ENCODE measurements at places on chromosomes 2 and 18.
A peak's percentile ranks its signal among the peaks of the same experiment; 100 is the strongest.

- DNase-seq, result no peak
Observed at GRCh38 chr2:222756951-222757650, 85.6 kb downstream of the MOGAT1 start.

- DNase-seq, result no peak
Observed at GRCh38 chr2:184923751-184924150, 325.4 kb downstream of the ZNF804A start.

- no peak for DNase-seq
Observed at GRCh38 chr2:12543978-12544558, 172.7 kb upstream of the TRIB2 start.

- no peak for DNase-seq
Observed at GRCh38 chr18:44652722-44653121, 28.0 kb upstream of the SETBP1 start.

DNA sequence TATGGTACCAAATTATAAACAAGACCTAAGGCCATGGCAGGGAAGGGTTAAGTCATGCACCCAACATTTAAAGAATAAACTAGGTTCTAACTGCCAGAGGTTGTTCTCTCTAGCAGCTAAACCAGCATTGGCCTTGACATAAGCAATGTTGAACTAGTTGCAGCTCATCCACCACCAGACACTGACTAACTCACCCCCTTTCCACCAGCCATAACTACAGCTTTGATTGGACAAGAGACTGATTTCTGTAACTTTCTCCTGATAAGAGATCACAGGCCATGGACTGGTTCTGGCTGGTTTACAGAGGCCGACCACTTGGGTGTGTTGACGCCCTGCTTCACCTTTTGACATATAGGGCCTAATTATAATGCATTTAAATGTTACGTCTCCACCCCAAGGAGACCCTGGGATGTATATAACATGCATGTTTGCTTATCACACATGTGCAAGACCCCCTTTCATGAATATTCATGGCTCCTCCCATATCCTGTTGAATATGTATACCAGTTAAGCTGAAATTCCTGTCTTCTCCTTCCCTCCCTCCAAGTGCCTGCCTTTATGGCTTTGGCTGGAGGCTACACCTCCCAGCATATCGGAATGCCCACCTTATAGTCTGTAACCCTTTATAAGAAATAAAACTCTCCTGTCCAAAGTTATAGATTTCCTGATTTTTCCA, 75.9 kb downstream of the MRPS9 start:
- DNase-seq, result no peak

DNA sequence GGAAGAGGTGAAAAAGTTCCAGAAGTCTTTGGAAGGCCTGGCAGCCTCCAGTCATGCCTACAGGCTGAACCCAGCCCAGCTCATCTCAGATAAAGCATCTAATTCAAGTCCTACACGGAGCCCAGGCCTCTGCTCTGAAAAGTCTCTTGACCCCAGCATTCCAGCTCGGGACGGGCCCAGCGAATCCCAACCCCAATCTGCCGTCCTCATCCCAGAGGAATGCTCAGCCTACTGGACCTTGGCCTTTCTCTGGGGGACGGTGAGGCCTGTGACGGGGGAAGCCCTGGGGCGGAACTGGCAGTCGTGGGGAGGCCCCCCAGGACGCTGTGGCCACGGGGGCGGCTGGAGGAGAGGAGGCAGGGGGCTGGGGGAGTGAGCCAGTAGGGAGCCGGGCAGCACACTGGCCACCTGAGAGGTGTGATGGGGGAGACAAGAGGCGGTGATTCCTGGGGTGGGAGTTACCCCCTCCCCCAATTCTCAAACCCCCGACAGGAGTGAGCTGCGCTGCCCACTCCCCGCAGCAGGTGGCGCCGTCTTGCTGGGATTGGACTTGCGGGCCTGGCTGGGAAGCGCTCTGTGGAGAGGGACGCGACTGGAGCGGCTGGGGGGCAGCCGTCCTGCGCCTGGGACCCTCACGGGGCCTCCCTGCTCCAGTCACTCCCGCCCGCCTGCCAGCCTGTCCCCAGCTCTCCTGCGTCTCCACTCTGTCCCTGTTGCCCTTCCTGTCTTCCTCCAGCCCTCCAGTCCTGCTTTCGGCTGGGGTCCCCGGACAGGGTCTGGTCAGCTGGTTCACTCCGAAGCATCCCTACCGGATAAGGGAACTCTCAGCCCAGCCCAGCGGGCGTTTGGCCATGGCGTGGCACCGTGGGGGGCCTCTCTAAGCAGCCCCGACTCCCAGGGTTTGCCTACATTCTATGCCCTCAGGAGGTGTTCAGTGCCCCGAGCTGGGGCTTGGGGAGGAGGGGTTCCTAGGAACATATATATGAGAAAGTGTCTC, 182.6 kb upstream of the HAAO start:
- DNase-seq, result peak; percentile 70

GRCh38 chr2:176454893-176455815, 185.9 kb downstream of the MTX2 start:
- peak; percentile 87 for DNase-seq

DNA sequence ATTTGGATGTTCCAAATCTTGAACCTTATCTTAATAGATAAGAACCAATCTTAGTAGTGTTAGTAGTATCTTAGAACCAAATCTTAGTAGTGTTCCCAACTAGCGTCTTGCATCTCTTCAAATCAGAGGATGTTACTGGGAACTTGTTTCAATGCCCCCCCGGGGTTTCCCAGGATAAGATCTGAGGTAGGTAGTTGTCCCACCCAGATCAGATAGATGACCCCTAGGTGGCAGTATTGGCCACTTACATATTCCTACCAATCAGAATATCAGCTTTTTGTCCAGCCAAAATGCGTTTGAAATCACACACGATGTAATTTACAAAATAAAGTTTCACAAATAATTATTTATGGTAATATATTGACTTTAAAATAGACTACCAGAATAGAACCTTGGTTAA, 314.8 kb downstream of the MBD2 start:
- DNase-seq, result peak; percentile 26

- DNase-seq, result no peak
Observed at GRCh38 chr2:73036766-73037165, 34.7 kb downstream of the SFXN5 start.

DNA sequence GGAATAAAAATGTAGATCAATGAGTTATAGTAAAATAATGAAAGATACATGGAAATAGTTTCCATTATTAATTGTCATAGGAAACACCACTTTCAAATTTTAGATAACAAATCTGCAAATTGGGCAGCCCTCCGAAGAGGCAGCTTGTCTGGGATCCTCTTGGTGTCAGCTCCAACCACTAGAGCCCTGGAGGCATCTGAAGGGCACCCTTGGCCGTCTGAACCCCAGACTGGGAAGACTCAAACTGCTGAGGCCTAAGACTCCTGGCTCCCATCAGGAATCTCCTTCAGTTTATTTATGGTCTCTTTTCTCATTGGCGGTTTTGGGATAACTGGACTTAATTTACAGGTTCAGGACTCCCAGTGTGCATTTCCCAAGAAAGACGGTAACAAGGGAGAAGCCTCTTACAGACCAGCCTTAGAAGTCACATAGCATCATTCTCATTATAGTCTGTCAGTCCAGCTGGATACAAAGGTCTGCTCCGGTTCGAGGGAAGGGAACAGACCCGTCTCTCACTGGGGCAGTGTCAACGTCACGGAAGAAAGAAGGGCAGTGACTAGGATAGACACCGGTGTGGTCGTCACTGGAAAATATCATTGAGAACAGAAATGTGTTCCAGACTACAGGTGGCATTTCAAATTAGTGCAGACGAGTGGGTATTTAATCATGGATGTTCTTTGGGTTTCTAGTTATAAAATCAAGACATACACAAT, 390.7 kb upstream of the NETO1 start:
- DNase-seq, result no peak

GRCh38 chr2:217058791-217059755, 199.2 kb upstream of the TNP1 start:
- no peak for DNase-seq
